ENCODE measurements at places on chromosomes 7 and 10. TPM values are rescaled to one million over a fixed set of nuclear protein-coding genes. Genes with fewer than 3 reads are reported as not detected.

C10orf53 gene
- total RNA-seq: not detected

GRCh38 chr10:62025901-62026879, 124.7 kb downstream of the ARID5B start:
- no peak for DNase-seq

DNA sequence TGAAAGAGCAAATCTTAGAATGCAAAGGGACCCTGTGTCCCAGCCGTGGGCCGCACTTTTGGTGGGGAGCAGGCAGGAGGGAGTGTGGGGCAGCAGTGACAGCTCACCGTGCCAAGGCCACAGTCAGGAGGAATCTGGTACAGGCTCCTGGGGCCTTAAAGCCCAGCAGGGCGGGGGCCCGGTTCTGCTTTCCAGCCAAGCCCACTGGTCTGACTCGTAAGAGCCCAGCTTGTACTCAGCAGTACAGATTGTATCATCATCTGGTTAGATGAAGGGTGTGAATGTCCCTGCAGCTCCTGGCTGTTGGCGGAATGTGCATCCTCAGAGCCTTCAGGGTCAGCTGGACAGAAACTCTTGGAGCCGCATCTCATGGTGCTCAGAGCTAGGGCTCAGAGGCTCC, 30.5 kb upstream of the TRIM8 start:
- DNase-seq: no peak

DNA sequence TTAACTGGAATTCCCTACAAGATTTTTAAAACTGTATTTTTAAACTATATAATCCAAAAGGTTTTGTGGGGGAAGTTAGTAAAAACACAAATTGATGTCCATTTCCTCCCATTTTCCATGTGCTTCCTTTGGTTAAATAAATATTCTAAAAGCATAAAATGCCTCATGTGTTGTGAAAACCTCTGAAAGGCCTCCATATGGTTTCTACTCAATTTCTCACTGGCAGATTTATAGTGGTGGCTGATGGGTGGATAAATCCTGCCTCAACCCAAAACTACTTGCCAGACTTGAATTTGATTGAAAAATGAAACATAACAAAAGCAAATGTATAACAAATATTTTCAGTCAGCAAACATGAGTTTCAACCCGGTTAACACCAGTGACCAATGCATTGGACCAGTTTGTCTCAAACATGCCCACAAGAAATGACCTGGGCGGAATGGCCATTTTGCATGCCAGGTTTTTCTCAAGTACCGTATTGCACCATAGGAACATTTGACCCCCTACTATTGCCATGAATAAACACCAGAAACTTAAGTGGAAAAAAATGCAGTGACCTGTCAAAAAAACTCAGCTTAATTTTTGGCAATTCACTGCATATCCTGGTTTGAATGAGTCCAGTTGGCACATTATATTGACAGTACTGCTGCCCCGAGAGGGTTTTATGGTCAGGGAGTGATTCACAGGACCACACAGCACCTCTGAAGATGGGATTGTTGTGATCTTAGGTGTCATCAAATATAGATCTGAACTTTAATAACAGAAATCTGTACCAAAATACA, 454.6 kb upstream of the ANKRD30A start:
- DNase-seq: no peak
